CD4-positive, alpha-beta T cell (primary cell): ENCODE measurements at places on chromosomes 3 and 15. TPM values are rescaled to one million over a fixed set of nuclear protein-coding genes. Genes with fewer than 3 reads are reported as not detected.
A peak's percentile ranks its signal among the peaks of the same experiment; 100 is the strongest.

- DNase-seq = no peak
These were observed 938 bp downstream of the DZIP3 start for GRCh38 chr3:108590460-108590859.

- DNase-seq = no peak
These were observed 293.8 kb upstream of the WNT5A start for GRCh38 chr3:55780913-55781312.

DNA sequence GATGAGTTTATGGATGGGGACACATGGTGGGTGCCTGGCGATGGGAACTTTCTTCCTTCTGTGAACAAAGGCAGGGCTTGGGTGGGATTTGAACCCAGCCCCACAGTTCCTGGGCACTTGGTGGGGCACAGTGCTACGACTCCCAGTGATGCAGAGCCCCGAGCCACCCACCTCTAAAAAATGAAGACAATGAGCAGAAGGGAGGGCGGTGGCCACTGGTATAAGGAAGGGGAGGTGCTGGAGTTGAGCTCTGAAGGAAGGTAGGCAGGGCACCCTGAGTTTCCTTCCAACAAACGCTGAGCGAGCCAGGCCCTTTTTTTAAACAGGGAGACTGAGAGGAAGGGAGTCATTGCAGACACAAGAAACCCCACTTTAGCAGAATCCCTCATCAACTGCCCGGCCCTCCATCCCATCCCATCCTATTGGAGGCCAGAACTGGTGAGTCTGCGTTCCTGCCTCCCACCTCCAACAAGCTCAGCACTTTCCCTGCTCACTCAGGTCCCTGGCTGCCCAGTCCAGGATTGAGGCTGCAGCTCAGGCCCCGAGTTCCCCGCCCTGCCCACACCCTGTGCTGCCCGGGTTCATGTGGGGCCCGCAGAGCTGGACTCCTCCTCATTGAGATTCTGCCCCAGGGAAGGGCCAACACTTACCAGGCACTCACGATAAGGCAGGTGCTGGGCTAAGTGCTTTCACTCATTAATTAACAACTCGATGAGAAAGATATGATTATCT is 57.3 kb downstream of the LINGO1 start:
- no peak for DNase-seq

- no peak for DNase-seq
These were observed 17.3 kb downstream of the SUCNR1 start for GRCh38 chr3:151890721-151891141.

The KLHL6 gene
- 24.2 TPM for total RNA-seq

DNA sequence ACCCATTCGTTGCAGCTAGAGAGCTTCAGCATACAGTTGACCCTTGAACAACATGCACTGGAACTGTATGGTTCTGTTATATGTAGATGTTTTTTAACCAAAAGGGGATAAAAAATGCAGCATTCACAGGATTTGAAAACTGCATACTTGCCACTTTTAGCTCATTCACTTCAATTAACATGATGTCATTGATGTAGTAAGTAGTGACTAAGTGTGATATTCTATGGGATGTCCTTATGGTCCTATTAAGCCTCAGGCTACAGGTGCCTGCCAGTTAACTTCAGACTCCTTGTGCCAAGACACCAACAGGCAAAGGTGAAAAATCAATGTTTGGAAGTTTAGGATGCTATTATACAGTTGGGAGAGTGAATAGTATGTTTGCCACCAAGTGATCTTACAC is 553.6 kb upstream of the NECTIN3 start:
- DNase-seq = no peak

- DNase-seq = no peak
These were observed 26.9 kb upstream of the WDR72 start for GRCh38 chr15:53786401-53786800.

The STXBP5L gene
- total RNA-seq = not detected

- DNase-seq = no peak
These were observed 91.5 kb upstream of the PROK2 start for GRCh38 chr3:71876135-71877105.

The GPR176 gene
- total RNA-seq = not detected

GRCh38 chr3:71585887-71586809 is 2.6 kb upstream of the FOXP1 start:
- DNase-seq = peak; percentile 77

DNA sequence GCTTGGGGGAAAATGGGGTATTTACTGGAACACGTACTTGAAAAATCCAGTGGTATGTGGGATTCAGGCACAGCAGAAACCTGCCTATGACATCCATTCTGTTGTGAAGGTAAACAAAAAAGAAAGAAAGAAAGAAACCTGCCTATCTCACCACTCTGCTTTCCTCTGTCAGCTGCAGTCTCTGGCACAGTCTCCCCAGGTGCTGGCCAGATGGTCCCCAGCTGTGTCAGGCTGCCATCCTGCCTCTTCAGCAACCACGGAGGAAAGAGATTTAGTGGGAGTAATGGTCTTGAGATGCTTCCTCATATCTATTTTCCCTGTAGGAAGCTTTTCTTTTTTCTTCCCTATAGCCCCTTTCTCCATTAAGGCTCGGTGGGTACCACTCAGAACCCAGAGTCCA is 2.5 kb upstream of the PXYLP1 start:
- DNase-seq = no peak

GRCh38 chr3:40240921-40241320 is 68.6 kb upstream of the EIF1B start:
- no peak for DNase-seq

The RASGRP1 gene
- total RNA-seq = 69.7 TPM

- no peak for DNase-seq
These were observed 134.8 kb upstream of the RGMA start for GRCh38 chr15:93223803-93224202.

DNA sequence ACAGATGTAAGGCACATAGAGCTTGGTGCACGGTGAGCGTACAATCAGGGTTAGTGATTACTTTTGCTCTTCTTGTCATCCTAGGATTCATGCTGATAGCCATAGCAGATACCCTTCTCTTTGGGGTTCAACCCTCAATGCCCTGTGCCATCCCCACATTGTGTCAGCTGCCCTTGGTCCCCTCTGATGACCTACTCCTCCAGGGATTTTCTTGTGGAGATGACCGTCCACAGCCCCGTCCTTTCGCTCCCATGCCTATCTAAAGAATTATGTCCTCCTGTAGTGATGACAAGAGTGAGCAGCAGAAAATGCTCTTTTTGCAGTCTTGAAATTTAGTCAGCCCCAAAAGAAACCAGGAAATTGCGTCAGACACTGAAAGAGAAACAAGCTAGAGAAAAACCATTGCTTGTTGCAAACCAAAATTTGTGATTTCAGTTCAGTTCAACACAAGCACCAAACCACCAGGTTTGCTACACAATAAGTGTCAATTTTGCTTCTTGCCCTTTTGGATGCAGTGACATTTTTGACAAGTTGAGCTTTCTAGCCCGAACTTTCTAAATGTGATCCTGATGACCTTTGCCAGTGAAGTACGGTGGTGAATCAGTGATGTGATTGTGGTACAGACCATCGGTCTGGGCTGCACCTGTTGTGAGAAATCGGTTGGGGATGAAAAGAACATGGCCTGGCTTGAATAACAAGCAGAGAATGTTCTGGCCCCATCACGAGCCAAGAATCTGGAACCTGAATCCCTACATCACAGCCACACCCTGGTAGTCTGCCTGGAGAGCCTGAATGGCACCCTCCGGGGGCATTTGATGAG is 41.3 kb downstream of the CMTM7 start:
- no peak for DNase-seq

The PARP14 gene
- 29.0 TPM for total RNA-seq

DNA sequence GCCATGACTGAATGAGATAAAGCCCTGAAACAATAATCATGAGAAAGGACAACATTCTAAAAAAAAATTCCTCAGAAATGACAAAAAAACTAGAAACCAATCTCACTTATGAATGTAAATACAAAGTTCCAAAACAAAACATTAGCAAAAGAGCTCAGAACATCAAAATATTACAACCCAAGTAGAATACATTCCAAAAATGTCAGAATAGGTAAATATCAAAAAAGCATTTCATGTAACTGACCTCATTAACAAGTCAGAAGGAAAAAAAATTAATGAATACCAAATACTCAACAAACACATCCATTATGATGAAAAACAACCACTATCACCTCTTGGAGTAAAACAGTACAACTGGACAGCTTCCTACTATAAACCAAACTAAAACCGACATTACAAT is 93.1 kb downstream of the DLG1 start:
- DNase-seq = no peak

DNA sequence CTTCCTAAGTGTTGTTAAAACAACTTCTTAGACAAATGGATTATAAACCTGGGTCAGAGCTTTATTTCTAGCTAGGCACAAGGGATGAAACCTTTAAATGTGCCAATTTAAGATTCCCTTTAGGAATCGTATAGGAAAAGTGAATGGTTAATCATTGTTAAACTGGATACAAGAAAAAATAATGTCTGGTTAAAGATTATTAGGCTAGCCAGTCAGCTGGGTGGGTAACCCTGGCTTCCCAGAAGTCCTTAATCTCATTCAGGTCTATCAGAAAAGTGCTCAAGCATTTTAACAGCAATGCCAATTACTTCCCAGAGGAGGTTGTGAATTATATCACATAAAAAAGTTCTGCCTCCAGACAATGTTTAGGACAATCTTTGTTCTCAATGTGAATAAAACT is 37.6 kb downstream of the NANOGP8 start:
- DNase-seq = no peak

DNA sequence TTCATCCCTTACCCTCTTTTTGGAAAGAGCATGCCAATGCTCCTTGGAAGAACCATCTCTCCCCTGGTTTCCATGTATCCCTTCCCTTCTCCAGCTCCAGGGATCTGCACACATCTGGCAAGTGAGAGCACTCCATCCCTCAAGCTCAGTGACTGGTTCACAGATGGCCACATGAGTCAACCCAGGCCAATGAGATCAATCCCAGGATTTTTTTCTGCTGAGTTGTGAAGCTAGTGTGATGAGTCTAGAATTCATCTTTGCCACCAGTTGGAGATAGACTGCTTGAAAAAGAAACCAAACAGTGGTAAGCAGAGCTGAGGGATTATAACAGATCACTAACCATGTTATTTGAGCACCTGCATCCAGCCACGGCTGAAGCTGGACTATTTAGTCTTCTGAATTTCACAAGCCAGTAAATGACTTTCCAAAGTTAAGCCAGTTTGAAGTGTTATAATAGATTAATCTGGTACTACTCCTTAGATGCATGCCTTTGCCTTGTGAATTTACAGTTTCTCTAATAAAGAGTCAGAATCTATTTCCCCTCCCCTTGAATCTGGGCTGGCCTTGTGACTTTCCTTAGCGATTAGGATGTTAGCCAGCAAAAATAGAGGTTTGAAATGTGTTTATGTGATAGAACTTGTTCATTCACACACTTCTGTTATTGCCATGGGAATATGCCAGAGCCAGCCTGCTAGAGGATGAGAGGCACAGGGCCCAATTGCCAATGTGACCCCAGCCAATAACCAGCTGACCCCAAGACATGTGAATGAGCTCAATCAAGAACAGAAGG is 159.8 kb downstream of the WNT5A start:
- no peak for DNase-seq

DNA sequence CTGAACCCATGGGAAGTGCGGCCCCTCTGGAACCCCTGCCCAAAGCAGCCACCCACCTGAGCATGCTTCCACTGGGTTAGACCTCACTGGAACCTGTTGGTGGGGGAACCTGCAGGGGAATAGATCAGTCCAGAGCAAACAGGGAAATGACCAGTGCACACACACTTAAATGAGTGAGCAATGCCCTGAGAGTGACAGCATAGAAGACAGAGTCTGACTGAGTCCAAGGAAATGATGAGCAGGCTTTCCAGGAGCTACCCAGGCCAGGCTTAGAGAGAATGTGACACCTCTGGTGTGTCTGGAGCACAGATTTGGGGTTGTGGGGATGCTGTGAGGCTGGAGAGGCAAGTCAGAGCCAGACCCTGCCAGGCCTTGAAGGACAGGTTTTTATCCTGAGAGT is 28.5 kb downstream of the PLA1A start:
- DNase-seq = no peak

GRCh38 chr3:105359098-105359762 is 7.5 kb upstream of the ALCAM start:
- no peak for DNase-seq

- no peak for DNase-seq
These were observed 168.6 kb downstream of the SEMA6D start for GRCh38 chr15:47885920-47886319.

The MEIS2 gene
- not detected for total RNA-seq

DNA sequence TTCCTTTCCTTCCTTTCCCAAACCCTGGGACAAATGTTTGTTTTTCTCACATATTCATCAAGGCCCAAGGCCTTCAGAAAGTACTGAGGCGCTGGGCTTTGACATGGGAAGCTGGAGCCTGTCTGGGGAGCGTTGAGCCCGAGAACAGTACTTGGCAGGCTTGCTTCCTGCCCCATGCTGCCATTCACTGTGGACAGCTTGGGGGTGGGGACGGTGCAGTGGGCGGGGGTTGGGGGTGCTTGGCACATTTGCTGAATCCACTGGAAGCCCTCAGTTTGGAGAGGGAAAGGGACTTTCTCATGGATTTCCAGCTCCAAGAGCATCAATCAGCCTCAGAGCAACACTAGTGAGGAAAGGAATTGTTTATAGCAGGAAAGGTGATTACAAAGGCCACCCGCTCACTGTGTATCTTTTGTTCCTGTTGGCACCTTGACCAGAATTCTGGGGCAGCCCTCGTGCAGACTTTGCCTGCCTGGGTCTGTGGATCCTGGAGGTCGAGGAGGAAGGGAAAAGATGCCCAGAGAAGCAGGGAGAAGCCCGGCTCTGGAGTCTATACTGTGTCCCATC is 199.8 kb upstream of the RGMA start:
- no peak for DNase-seq

DNA sequence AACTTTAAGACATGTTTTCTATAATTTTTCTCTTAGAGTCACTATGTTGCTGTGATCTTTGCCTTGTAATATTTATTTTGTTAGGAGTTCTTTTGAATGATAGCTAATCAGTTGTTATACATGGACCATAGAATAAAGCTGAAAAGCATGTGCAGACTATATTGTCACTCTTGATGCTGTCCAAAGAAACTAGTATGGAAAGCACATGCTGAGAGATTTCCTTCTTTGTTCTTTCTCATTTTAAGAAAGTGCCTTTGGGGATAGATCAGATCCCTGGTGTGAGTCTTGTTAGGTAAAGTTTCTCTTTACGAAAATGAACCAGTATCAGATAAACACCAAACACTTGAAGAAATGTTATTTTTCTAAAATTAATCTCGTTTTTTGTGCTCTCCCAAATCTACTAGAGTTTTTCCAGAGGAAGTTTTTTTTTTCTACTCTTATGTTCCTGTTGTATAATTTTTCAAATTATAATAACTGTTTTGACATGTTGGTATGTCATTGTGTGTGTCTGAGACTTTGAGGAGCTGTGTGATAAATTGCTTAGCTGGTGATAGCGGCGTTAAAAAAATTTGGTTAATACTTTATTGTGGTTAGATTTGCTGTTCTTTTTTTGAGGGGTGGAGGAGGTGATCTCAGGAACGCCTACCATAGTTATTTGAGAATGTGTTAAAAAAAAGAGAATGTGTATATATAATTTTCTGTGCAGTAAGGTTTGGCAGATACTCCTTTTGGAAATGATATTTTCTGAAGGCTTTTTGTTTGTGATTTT is 2.2 kb downstream of the PIAS1 start:
- DNase-seq = no peak

DNA sequence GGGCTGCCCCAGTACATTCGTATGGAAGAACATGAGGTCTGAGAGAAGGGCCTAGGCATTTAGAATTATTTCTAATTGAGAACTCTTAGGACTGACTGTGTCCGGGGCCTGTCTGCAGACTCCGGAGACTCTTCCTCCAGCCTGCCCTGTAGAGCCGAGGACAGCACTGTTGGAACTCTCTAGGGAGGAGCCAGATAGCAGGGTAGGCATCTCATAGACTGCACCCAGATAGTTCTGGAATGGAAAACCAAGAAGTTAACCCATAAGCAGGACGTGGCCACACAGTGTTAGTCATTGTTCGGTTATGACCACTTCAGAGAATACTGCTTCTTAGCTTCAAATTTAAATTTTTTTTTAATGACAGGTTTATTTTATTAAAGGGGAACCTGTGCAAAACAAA is 59.5 kb downstream of the SNRK start:
- no peak for DNase-seq
